T-helper 9 cell (primary cell): ENCODE measurements at places on chromosomes 7 and 10.

- DNase-seq, result no peak
Measured at GRCh38 chr10:91043173-91043910, 122.5 kb upstream of the ANKRD1 start.

DNA sequence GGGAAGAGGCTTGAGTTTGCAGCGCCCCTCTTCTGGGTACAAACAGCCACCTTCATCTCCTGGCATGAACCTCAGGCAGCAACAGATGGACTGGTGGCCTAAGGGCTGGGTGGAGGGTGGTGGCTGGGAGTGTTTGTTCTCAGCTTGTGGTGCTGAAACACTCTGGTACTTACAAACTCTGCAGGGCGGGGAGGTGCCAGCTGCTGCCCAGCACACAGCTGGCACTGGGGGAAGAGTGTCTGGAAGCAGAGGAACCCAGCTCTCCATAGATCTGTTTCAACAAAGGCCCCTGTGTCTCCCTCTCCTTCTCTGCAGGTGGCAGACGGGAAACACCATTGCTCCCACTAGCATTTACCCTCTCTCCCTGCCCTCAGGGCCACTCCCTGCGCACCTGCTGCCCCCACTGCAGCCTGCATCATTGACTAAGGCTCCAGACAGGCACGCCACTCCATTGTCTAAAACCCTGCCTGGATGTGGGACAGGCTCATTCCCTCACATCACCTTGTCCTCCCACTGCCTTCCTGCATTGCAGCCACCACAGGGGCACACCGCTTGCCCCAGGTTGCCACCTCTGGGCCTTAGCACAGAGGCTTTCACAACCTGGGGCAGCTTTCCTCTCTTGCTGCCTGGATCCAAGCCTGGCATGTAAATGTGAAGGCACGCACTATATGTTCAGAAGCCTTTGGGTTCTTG lies 6.5 kb downstream of the ARHGAP22 start:
- no peak for DNase-seq

DNA sequence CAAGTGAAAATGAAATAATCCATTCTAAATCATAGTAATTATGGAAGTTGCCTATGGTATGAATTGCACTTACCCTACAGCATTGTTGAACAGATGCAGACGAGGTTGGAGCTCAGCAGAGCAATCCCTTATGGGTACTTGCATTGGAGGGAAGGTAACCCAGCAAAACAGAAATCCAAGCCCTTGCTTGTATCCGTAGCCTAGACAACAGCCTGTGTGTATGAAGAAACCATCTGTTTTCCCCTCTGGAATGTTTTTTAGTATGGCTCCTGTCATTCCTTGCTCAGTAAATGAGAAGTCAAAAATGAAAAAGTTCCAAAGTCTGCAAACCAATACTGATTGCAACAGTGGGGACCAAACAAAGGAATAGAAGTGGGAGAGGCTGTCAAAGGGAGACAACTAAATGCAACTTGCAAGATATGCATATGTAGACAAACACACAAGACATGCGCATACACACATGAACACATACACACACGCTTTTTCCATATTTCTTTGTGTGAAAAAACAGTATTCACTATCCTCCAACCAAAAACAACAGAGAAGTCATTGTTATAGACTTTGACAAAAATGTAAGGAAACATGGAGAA lies 260.8 kb downstream of the DYNC1I1 start:
- no peak for DNase-seq

GRCh38 chr10:121709675-121710073 lies 111.4 kb upstream of the FGFR2 start:
- DNase-seq, result no peak

DNA sequence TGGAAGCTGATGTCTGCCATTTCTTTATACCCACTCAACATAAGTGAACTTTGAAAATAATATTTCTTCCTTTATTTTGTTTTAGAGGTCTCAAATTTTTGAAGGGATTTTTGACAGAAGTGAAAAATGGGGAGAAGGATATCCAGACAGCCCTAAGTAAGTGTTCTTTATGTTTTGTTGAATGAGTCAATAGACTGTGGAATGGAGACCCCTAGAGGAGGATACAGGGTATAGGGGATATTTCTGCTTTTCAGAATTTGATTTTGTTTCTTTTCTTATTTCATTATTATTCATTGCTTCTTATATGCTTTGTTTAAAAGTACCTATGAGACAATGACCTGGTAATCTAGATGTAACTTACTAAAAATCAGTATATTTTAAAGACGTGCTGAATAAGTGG lies 34.4 kb downstream of the PLEKHA8 start:
- DNase-seq, result no peak

GRCh38 chr10:17586821-17587234 lies 30.3 kb downstream of the HACD1 start:
- no peak for DNase-seq

GRCh38 chr7:108037741-108038140 lies 34.8 kb upstream of the LAMB1 start:
- no peak for DNase-seq

DNA sequence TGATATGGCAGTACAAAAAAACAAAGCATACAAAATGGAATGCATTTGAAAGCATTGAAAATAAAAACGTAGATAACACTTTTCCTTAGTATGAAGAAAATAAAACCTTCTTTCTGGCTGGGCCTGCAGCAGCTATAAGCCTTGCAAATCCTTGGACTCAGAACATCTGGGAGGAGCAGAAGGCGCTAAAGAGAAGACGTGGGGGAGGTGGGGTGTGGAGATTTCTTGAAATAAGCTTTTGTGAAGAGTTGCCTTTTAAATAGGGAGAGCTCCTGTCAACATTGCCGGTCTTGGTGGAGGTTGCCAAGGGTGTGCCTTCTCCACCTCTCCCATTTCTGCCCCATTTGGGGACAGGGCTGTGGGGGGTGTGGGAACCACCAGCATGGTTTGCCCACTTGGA lies 128.7 kb downstream of the TMEM178B start:
- no peak for DNase-seq

DNA sequence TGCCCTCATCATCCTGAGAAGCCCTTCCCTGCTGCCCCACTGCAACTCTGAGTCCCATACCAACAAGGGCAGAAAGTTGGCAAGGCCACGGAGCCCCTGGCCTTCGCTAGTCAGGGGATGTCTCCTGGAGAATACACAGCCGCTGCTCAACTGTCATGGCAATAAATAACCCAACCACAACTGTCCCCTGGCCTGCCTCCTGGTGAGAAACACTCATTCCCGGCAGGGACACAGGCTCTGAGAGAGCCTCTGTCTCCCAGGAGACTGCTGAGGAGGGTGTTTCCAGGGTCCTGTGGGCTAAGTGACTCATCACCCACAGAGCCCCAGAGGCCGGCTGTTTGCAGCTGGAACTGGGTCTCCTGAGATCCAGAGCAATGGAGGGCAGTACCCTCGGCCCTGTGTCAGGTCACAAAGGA lies 354.1 kb downstream of the TNS3 start:
- DNase-seq, result no peak

DNA sequence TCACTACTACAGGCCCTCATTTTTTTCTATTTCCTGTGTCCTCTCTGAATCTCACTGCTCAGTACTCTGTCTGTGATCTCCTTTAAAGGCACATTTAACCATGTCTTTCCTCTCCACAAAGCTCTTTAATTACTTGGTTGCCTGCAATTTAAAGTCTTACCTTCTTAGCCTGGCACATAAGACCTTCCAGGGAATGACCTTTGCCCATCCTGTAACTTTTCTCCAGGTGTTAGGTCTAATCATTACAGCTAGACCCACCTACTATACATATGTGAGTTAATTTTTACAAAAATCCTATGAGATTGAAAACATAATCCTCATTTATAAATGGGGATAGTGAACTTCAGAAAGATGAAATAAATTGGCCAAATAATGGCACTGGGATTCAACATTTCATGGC lies 244.1 kb upstream of the RHOBTB1 start:
- no peak for DNase-seq

DNA sequence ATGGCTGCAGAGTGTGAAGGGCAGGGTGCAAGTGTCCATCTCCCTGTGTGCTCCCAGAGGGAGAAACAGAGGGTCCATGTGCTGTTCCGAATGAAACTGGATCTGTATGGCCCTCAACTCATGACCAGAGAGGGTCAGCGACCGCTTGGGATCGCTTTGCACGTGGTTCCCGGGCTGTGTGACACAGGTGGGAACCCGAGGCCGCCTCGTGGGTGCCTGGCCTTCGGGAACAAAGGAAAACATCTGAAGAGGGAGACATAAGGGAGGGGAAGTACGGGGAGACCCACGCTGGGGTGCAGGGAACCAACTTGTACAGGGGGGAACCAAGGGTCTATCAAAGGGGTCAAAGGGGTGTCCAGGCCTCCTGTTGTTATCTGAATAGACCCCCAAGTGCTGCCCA lies 57.5 kb downstream of the SH3PXD2A start:
- no peak for DNase-seq

GRCh38 chr10:106608066-106608465 lies 556.4 kb downstream of the SORCS1 start:
- no peak for DNase-seq

DNA sequence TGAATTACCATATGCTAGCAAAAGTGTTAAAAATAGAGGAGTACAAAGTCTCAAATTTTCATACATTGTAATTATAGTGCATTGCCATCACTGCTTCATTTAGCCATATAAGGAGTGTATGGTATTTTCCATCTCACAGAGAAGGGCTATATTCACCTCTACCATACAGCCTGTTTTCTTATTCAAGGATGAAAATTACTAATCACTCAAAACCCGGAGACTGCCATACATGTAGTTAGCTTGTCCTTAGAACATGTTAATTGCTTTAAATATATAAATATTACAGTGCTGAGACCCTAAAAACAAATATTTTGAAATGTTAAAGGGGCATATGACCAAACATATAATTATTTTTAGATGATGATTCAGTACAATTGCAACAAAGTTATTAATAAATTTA lies 49.4 kb downstream of the CPEB3 start:
- DNase-seq, result no peak

DNA sequence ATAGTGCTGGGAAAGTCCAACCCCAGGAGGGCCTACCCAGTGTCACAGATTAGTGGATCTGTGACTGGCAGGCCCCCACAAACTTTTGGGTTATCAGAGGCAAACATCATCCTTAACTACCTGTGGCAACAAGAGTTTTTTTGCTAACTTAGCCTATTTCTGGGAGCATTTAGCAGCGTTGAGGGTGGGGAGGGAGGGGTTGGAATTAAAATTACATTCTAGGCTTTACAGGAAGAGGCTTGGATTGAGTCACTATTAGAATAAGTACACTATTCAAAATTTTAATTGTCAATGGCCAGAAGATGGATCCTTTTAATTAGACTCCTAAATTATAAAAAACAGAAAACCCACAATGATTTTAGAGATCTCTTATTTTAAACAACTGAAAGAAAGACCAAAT lies 267.9 kb upstream of the NPSR1 start:
- DNase-seq, result no peak

DNA sequence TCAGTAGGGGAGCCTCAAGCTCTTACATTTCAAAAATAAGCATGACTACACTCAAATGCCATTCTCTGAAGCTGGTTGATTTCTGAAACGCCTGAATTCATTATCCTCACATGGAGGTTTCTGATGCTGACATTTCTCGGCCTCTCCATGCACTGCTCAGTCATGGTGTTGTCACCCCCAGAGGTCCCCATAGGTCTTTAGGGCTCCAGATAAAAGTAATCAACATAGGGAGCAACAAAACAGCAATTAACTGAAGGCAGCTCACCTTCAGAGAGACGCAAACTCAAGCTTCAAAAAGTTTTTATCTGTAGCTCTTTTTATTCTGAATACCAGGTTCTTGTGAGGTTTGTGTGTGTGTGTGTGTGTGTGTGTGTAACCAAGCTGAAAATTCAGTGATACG lies 223.2 kb upstream of the LRRN3 start:
- DNase-seq, result no peak

DNA sequence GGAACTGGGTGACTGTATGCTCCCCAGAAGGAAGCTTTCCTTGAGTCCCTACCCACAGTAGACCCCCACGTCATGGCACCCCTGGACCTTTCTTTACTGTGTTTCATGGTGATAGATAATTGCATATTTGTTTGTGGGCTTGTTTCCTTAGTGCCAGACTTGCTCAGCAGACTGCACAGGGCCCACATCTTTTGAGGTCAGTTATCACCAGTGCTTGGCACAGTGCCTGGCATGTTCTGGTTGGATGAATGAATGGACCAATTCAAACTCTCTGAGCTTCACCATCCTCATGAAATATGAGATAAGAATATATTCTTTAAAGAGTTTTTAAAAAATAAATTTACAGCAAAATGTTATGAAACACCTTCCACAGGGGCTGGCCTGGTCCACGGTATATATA lies 78.4 kb upstream of the EMX2 start:
- no peak for DNase-seq

DNA sequence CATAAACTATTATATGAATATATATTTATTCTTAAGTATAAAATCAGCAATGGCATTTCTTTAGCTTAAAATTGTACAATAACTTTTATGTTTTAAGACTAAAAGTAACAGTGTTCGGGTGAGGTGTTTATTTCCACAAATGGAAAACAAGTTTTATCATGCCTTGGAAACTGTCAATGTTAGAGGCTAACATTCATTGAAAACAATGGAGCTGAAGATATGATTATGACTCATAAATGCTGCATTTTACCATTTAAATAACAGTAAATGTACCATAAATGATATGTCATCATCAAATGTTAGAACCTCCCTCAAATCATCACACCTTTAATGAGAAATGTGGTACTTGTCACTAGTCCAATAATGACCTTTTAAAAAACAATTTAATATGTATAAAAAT lies 897.3 kb downstream of the PCDH15 start:
- no peak for DNase-seq

GRCh38 chr10:120827251-120827875 lies 23.8 kb upstream of the WDR11 start:
- DNase-seq, result no peak

DNA sequence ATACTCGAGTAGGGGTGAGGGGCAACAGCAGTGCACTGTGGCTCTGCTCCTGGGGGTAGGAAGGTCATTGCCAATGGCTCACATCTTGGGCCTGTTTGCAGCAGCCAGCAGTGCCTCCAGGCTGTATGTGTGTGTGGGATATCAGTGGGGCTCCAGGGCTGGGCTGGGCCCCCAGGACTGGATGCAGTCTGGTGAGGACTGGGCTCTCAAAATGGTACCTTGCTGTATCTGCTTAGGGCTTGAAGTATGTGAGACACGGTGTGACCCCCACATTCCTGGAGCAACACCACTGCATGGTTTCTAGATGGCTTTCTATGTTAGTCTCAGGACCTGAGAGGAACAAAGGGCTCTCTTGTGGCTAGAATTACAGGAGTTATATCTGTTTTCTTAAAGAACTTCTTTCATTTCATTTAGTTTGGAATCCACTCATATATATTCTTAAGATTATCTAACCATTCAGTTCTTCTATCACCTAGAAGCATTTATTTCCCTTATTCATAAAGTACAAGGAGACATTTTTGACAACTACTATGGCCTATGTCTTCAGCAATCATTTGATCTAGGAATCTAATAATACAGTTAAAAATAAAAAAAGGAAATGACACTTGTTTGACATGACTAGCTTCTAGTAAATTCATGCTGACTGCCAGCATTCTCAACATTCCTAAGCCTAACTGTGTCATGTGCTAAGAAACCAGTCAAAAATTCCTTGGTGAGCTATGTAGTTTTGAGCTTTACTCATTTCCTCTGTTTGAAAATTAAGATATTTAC lies 443.2 kb upstream of the SEMA3A start:
- DNase-seq, result no peak
